ENCODE measurements at places on chromosomes 11 and 22.

DNA sequence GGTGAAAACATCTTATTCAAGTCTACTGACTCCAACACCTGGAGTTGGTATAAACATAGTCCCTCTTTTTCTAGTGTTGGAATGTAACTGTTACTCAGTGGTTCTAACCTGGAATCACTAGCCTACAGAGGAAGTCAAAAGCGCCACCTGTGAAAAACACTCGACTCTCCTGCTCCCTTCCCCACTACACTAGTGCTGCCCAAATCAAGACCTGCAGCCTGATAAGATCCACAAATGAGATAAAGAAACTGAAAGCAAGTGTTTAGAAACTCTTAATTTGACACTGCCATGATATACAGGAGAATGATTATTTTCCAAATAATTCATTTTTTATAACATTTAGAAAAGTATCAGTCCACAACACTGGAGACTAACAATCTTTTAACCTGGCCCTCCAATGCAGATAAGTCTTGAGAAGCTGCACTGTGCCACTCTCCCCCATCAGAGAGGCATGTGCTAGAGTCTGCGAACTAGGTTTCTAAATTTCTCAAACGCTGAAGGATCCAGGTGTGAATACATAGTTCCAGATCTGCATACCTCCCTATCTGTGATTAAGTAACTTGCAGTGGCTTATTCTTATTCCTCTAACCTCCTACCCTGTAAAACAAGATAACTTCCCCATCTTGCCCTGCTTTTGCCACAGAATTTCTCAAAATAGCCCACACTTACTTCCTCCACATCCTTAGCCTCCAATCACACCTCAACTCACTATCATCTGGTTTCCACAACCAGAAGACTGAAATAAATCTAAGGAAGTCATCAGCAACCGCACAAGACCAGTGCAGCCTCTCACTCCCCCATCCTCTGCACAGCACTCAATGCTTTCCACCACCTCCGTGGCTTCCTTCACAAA lies 88.1 kb downstream of the RRAS2 start:
- peak; percentile 66 for DNase-seq

DNA sequence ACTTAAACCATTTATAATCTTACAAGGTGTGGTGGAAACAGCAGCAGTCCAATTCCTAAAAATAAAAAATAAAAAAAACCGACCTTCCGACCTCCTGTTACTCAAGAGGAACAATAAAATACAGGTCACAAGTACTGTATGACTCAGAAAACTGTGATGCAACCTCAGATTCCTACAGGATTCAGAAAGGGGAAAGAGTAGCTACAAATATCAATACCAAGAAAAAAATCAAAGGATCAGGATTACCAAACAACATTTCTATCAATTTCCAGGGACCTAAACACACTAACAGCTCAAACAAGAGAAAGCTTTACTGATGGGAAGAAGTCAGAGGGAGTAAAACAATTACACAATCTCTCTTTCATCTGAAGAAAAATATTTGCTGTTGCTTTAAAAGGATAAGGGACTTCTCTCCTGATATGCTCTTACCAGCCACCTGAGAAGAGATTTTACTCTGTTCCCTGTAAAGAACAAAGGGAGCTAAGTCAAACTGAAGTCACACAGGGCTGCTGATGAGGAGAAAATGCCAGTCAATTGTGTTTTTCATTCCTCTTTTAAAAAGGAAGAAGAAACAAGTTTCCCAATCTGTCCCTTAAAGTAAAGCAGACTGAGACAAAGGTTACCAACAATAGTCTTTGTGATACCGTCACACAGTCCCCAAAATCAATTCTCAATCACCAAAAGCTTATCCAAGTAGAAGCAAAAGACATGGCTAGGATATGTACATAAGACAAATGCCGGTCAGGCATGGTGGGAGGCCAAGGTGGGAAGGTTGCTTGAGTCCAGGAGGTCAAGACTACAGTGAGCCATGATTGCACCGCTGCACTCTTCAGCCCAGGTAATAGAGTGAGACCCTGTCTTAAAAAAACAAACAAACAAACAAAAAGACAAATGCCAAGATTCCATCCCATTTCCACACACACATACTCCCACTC lies 39.3 kb downstream of the AMBRA1 start:
- DNase-seq, result peak; percentile 69

- DNase-seq, result peak; percentile 77
Measured at GRCh38 chr11:14554959-14555358, 34.8 kb upstream of the PSMA1 start.

GRCh38 chr11:126711977-126712625 lies 288.5 kb downstream of the KIRREL3 start:
- no peak for DNase-seq

GRCh38 chr11:72238492-72239312 lies 5.3 kb downstream of the PHOX2A start:
- DNase-seq, result no peak

DNA sequence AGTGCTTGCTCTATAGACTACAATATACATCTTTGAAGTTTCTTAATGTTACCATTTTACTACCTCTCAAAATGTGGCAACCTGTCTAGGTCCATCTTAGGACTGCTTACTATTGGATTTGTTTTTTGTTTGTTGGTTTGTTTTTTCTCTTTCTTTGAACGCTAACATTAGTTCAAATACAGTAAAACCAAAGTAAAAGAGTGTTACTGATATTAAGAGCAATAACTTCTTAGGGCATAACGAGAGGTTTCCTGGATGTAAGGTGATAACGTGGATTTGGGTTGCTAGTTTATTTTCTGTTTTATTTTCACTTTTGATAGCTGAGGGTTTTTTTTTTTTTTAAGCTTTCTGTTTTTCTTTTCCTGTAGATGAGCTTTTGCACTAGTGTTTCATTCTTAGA lies 43.6 kb downstream of the TMEM135 start:
- peak; percentile 7 for DNase-seq

- no peak for DNase-seq
Measured at GRCh38 chr22:45423524-45423923, 10.0 kb downstream of the RIBC2 start.

GRCh38 chr11:33645686-33646085 lies 54.9 kb downstream of the C11orf91 start:
- DNase-seq, result no peak

- DNase-seq, result no peak
Measured at GRCh38 chr11:117300283-117300663, 9.1 kb downstream of the BACE1-AS start.

DNA sequence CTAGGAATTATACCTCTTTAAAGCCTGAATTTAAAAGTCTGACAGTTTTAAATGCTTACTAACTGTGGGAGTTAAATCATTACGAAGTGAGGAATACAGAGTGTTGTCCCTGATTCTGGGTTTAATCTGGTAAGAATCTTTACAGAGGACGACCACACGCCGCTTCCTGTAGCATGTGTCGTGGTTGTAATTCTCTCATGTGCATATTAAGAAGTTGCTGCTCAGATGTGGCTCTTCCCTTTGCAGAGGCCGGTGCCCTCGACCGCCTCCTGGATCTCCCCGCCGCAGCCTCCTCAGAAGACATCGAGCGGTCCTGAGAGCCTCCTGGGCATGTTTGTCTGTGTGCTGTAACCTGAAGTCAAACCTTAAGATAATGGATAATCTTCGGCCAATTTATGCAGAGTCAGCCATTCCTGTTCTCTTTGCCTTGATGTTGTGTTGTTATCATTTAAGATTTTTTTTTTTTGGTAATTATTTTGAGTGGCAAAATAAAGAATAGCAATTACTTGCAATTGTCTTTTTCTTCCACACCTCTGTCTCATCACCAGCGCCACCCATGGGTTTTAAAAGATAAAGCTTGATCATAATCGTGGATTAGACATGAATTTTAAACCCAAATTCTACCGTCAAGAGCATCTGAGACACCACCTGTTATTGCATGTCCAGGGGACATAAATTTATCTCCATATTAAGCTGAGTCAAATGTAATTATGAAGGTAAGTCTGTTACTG lies 6.5 kb downstream of the GAL start:
- no peak for DNase-seq

GRCh38 chr22:30205281-30206115 lies 41.1 kb downstream of the LIF start:
- DNase-seq, result peak; percentile 91

DNA sequence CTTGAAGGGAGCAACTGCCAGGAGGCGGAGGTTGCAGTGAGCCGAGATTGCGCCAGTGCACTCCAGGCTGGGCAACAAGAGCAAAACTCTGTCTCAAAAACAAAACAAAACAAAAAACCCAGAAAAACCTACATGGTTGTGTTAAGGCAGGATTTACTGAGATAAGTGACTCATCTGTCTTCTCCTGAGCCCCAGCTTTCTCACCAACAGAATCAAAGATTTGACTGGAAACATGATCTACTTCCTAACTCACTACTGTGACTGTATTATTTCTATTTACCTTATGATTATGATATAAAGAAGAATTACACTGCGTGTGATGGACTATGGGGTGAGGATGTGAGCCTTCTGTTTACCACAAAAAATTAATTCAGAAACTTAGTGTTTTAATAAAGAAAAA lies 21.8 kb downstream of the FAM118B start:
- DNase-seq, result no peak

- DNase-seq, result no peak
Measured at GRCh38 chr11:1877211-1878136, 14.2 kb downstream of the PRR33 start.

- peak; percentile 71 for DNase-seq
Measured at GRCh38 chr11:79189055-79189454, 251.8 kb downstream of the TENM4 start.

DNA sequence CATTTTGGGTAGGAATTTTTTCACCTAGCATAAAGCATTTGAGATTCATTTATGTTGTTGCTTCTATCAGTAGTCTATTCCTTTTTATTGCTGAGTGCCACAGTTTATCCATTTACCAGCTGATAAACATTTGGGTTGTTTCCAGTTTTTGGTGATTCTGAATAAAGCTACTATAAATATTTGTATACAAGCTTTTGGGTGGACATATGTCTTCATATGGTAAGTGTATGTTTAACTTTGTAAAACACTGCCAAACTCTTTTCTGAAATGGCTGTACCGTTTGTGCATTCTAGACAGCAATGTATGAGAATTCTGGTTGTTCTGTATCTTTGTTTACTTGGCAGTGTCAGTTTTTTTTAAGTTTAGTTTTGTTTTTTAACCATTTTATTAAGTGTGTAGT lies 16.9 kb downstream of the USP47 start:
- DNase-seq, result no peak

GRCh38 chr22:22547692-22548300 lies 11.3 kb downstream of the PRAME start:
- DNase-seq, result peak; percentile 3

GRCh38 chr11:83140691-83141455 lies 16.1 kb upstream of the PCF11 start:
- DNase-seq, result no peak

DNA sequence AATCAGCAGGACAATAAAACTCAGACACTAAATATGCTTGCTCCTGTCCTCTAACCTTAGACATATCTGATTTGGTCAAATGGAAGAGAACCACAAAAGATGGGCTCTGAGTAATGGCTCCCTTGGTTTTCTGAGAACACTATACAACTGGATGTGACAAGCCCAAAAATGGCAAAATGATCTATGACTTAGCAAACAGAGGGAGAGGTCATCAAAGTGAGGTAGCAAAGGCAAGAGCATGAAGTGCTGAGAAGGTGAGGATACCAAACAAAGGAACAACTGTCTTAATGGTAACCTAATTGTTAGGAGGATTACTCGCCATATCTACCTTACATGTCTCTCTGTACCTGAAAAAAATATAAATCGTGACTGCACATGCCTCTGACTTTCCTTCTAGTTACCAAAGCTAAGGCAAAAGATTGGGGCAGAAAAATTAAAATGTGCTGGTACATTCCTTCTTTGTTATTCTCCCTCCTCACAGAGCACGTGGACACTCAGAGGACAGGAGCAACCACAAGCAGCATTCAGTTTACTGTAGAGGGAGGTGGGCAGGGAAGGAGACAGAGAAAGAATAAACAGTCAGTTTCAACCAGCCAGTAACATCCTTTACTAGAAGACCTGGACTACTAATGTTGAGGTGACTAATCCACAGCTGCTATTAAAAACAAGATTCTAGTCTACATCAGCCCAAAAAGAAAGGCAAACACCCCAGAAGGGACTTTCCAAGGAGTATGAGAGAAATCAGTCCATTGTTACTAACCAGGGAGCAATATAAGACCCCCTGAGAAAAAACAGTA lies 88.8 kb downstream of the AMBRA1 start:
- DNase-seq, result no peak

DNA sequence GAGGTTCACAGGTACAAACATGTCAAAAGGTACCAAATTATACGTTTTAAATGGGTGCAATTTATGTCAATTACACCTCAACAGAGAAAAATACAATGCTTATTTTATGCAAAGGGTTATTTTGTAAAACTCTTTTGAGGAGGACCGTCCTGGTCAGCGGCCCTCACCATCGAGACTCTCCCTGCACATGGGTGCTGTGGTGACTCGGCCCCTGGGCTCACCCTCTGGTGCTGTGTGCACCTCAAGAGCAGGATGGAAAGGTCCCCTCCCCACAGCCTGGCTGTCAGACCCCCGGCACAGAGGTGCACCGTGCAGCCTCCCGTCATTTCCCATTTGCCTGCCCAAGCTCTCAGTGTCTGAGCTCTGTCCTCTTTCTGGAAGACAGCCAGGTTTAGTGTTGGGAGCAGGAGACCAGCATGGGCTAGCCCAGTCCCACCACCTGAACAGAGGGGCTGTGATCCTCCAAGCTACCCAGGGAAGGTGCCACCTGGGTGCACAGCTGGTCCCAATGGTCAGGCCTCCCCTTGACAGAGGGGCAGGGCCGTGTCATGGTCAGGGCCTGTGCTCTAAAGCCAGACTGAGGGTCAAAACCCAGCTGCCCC lies 41.8 kb upstream of the PRODH start:
- no peak for DNase-seq

DNA sequence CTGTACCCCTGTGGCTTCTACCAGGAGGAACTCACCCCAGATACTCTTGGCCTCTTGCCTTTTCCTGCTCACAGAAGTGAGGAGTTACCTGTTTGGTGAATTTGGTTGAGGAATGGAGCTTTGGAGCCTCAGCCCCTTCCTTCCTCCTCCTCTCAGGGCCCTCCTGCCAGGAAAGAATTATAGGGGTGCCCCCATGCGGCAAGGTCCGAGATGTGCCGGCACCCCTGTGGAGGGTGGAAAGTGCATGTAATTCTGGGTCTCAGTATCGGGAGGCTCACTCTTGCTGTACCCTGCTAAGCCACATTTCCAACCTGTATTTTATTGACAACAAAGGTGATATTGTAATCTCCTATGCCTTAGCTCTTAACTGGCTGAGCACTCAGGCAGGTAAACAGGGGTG lies 13.7 kb upstream of the IGSF22 start:
- DNase-seq, result no peak

DNA sequence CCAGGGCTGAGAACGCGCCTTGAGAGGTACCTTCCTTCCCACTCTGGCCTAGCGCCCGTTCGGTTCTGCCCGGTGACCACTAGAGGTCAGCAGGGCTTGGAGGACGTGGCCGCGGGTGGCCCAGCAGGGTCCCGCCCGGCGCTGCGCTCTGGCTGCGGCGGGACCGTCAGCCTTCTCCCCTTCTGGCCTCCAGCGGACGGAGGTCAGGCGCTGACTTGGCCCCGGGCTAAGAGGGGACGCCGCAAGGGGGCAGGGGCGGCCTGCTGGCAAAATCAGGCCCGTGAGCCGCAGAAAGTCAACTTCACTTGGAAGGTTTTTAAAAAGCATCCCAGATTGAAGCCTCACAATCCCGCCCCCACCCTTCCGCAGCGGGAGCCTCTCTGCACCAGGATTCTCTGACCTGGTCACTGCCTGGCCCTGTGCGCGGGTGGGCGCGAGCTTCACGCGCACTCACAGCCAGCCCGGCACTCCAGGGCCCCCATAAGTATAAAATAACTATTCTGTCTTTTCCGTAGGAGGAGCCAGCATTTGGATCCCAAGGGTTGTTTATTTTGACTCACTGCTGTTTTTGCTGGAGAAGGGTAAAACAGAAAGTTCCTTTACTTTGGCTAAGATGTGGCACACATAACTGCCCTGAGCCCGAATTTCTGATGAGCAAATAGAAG lies 23.2 kb upstream of the ZBTB16 start:
- peak; percentile 58 for DNase-seq

- DNase-seq, result no peak
Measured at GRCh38 chr11:88293931-88294330, 43.6 kb downstream of the CTSC start.

Data from inflammatory macrophage treated with lipopolysaccharide for 4 hours (primary cell).